ENCODE measurements at places on chromosomes 1 and 21.

GRCh38 chr1:47722909-47723580, 274.1 kb downstream of the TRABD2B start:
- no peak for DNase-seq

- no peak for DNase-seq
Measured at GRCh38 chr1:17615157-17615556, 75.7 kb downstream of the ARHGEF10L start.

- DNase-seq, result no peak
Measured at GRCh38 chr1:10671090-10671489, 125.4 kb downstream of the CASZ1 start.

- DNase-seq, result no peak
Measured at GRCh38 chr1:220717800-220718640, 27.9 kb downstream of the C1orf115 start.

DNA sequence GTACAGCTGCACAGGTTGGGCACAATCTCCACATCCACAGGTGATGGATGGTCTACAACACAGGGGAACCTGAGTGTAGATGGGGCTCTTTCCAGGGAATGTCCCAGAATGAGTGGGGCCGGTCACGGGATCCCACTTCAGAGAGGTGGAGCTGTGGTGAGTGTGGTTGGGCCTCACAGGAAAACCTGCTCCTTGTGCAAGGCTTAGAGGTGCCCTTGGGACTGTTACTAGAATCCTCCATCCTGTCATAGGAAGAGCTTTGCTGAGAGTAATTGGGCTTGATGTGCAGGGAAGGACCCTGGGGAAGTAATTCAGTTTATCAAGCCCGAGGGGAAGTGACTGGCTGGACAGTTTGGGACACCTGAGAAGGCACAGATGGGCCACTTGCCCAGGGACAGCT, 137.9 kb downstream of the ZSCAN20 start:
- DNase-seq, result no peak

DNA sequence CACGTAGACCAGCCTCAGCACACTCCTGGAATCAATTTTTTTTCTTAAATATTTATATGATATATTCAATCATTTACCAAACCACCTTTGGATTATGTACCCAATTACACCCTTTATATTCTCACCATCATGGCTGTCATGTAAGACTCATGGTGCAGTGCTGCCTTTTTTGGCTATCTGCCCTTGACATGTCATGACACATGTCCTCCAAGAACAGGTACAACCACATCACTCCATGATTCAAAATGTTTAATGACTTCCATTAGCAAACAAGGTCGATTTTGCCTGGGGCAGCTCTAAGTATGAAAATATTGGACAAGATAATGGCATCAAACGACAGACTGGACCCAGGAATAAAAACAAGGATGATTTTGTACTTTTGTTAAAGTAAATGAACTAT, 861.1 kb upstream of the ADAMTS5 start:
- no peak for DNase-seq

- DNase-seq, result no peak
Measured at GRCh38 chr1:222991908-222992307, 151.1 kb downstream of the TLR5 start.

Data from D341Med (cell line).